ENCODE measurements at places on chromosomes 6 and 20. TPM values are rescaled to one million over a fixed set of nuclear protein-coding genes. Genes with fewer than 3 reads are reported as not detected.
A peak's percentile ranks its signal among the peaks of the same experiment; 100 is the strongest.

SESN1 gene
- total RNA-seq = 20.7 TPM

RAB32 gene
- 54.6 TPM for total RNA-seq

MAFB gene
- 2.8 TPM for total RNA-seq

RAET1E gene
- not detected for total RNA-seq

HMGCLL1 gene
- total RNA-seq = 0.45 TPM

SPATS1 gene
- not detected for total RNA-seq

HAO1 gene
- total RNA-seq = not detected

DLGAP4 gene
- 48.6 TPM for total RNA-seq

DNA sequence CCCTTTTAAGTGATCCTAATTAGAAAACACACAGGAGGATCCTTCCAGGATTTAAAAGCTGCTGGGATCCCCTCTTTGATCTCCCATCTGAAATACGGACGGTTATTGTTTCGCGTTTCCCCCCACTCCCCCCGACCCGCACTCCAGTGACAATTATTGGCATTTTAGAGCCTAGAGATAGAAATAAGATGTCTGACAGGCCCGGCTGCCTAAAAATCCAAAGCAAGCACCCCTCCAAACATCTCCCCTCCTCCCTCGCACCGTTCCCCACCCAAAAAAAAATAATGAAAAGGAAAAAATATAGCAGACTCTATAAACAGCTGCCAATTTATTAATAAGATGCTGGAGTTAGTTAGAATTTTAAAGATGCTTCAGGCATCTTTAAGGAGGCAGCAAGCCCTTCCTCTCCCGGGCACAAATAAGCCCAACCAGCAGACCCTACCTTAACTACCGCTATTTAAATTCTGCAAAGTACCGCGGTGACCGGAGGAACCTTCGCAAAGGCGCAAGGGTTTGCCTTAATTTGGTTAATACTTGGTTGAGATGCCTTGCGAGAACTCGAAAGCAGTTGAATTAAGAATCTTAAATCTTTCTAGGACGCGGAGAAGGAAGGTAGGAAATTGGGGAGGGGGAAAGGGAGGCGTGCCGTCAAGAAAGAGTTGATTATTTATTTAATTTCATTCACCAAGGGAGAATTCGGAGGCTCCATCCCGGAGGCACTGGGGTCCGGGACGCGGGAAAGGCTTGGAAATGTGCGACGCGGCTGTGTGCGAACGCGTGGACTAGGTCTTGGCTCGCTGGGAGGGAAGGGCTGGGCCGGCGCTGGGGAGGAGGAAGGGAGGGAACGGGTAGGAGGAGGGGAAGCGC lies 1.5 kb upstream of the ISM1 start:
- peak overlapping the region; percentile 35 for H3K4me3 ChIP-seq
- H3K4me1 ChIP-seq = peaks cover 7% of the 10 kb centered on the region
- no peak overlapping the region for H3K27ac ChIP-seq

GRCh38 chr20:45044084-45044573 lies 56.8 kb downstream of the KCNS1 start:
- peak; percentile 34 for DNase-seq
- no peaks in the 10 kb centered on the region for H3K4me1 ChIP-seq
- H3K27me3 ChIP-seq = no peaks in the 10 kb centered on the region
- no peak overlapping the region for H3K27ac ChIP-seq
- H3K36me3 ChIP-seq = no peaks in the 10 kb centered on the region
- H3K4me3 ChIP-seq = no peak overlapping the region

GRCh38 chr6:27986928-27987725 lies 30.1 kb downstream of the OR2B6 start:
- no peak for DNase-seq
- no peaks in the 10 kb centered on the region for H3K36me3 ChIP-seq
- H3K27me3 ChIP-seq = no peaks in the 10 kb centered on the region
- H3K4me1 ChIP-seq = no peaks in the 10 kb centered on the region
- H3K27ac ChIP-seq = no peak overlapping the region

GRCh38 chr20:15359056-15359455 lies 1021.6 kb upstream of the FLRT3 start:
- no peaks in the 10 kb centered on the region for H3K36me3 ChIP-seq
- H3K4me1 ChIP-seq = no peaks in the 10 kb centered on the region
- no peaks in the 10 kb centered on the region for H3K27me3 ChIP-seq
- H3K27ac ChIP-seq = no peak overlapping the region
- H3K4me3 ChIP-seq = no peak overlapping the region

DNA sequence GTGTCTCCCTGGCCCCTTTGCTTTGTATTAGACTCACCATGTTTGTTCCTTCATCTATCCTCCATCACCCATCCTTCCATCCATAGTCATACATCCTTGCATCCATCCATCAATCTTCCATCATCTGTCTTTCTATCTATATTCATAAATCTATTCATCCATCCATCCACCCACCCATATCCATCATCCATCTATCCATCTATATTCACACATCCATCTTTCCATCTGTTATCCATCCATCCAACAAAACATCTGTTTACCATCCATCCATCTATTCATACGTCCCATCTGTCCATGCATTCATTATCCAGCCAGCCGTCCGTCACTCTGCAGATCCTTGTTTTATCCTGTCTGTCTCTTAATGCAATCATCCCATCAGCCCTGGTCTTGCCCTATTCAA lies 10.6 kb downstream of the DDR1 start:
- no peak overlapping the region for H3K4me3 ChIP-seq
- DNase-seq = no peak
- H3K4me1 ChIP-seq = no peaks in the 10 kb centered on the region
- H3K27ac ChIP-seq = no peak overlapping the region
- H3K36me3 ChIP-seq = peaks cover 23% of the 10 kb centered on the region

GRCh38 chr6:97917369-97917768 lies 634.4 kb upstream of the MMS22L start:
- no peak overlapping the region for H3K4me3 ChIP-seq
- DNase-seq = no peak
- no peaks in the 10 kb centered on the region for H3K4me1 ChIP-seq
- H3K27me3 ChIP-seq = no peaks in the 10 kb centered on the region

DNA sequence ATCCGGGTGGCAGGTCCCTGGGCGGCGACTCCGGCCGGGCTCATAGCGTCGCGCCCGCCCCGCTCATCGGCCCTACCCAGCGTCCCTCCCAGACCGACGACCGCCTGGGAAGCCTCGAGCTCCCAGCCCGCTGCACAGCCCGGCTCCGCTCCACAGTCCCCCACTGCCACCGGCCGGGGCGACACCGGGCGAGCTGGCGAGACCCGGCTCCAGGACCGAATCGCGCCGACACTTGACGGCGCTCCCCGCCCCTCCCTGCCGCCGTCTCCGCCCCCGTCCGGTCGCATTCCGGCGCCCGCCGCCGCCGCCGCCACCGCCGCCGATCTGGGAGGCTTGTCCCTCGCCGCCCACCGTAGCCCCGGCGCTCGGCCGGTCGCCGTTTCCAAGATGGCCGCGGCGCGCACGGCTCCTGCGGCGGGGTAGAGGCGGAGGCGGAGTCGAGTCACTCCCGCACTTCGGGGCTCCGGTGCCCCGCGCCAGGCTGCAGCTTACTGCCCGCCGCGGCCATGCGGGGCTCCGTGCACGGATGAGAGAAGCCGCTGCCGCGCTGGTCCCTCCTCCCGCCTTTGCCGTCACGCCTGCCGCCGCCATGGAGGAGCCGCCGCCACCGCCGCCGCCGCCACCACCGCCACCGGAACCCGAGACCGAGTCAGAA lies at the start of gene MAP3K4:
MAP3K4 (plus strand) TSS at position 364 of the 655 bp plus-strand sequence; CDS start at position 527, 163 bp downstream.
- DNase-seq = peak; percentile 78
- H3K36me3 ChIP-seq = no peaks in the 10 kb centered on the region
- peak within 1 kb of the TSS; percentile 89 for H3K27ac ChIP-seq
- H3K27me3 ChIP-seq = no peaks in the 10 kb centered on the region

GRCh38 chr6:18596531-18596835 lies 209.3 kb downstream of the RNF144B start:
- no peak for DNase-seq
- H3K27ac ChIP-seq = no peak overlapping the region
- H3K4me3 ChIP-seq = no peak overlapping the region
- H3K4me1 ChIP-seq = no peaks in the 10 kb centered on the region
- no peaks in the 10 kb centered on the region for H3K36me3 ChIP-seq

DNA sequence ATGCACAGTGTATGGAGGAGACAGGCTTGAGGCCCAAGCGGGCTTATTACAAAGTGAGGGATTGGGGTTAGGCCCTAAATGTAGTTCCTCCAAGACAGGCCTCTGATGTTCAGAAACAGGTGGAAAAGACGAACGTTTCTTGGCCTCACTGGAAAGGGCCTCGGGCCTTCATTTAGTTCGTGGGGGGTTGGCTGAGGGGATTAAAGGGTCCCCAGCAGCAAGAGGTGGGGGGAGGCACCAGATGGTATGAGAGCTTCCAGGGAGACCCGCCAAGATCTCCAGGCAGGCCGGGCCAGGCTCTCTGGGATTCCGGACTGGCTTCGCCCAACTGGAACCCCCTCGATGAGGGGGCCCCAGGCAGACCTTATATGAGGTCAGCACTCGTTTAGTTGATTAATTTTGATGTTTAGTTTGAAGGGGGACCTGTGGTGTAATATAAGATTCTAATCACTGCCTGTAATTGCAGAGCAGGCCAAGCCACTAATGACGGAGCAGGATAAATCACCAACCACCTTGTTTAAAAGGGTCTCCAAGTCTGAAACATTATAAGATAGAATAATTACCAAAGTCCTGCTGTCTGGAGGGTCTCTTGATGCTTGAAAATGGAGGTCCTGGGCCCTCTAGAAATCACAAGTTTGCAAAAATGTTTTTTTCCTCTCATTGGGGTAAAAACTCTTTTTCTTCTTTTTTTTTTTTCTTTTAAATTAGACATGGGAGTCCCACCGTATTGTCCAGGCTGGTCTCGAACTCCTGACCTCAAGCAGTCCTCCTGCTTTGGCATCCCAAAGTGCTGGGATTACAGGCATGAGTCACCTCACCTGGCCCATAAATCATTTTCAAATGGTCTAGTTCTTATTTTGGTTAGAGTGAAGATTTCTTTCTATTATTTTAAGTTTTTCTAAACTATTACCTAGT lies 2.2 kb downstream of the HMGA1 start:
- H3K27me3 ChIP-seq = no peaks in the 10 kb centered on the region
- H3K4me3 ChIP-seq = peak overlapping the region; percentile 77
- H3K27ac ChIP-seq = no peak overlapping the region

DNA sequence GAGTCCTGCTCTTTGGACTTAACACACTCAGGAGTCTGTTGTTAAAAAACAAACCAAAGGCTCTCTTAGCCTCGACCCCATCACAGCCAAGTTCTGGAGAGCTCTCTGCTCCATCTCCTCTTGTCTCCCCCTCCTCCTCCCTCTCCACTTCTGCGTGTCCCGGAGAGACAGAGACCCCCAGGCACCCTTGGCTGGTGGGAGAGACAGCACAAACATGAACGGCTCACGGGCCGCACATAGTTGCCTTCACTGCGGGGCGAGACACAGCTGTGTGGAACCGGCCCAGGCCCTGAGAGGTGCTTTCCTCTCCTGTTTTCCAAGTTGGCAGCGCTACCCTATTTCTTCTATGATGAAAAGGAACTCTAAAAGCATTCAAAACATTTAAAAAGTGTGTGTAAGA lies 23.3 kb upstream of the MYT1 start:
- H3K4me1 ChIP-seq = no peaks in the 10 kb centered on the region
- no peaks in the 10 kb centered on the region for H3K27me3 ChIP-seq
- DNase-seq = no peak
- no peaks in the 10 kb centered on the region for H3K36me3 ChIP-seq
- no peak overlapping the region for H3K27ac ChIP-seq

- no peak for DNase-seq
- H3K4me1 ChIP-seq = no peaks in the 10 kb centered on the region
- H3K4me3 ChIP-seq = no peak overlapping the region
- H3K36me3 ChIP-seq = no peaks in the 10 kb centered on the region
- no peaks in the 10 kb centered on the region for H3K27me3 ChIP-seq
- no peak overlapping the region for H3K27ac ChIP-seq
Measured at GRCh38 chr6:72589096-72589495, 32.8 kb upstream of the KCNQ5 start.

- H3K4me1 ChIP-seq = no peaks in the 10 kb centered on the region
- H3K4me3 ChIP-seq = no peak overlapping the region
- no peaks in the 10 kb centered on the region for H3K36me3 ChIP-seq
- H3K27me3 ChIP-seq = peaks cover 14% of the 10 kb centered on the region
- no peak for DNase-seq
Measured at GRCh38 chr6:125741336-125741735, 8.1 kb upstream of the HEY2 start.

GRCh38 chr6:37592085-37592698 lies 92.5 kb upstream of the CCDC167 start:
- no peaks in the 10 kb centered on the region for H3K4me1 ChIP-seq
- DNase-seq = no peak
- no peak overlapping the region for H3K27ac ChIP-seq
- H3K36me3 ChIP-seq = no peaks in the 10 kb centered on the region
- no peak overlapping the region for H3K4me3 ChIP-seq
- no peaks in the 10 kb centered on the region for H3K27me3 ChIP-seq

DNA sequence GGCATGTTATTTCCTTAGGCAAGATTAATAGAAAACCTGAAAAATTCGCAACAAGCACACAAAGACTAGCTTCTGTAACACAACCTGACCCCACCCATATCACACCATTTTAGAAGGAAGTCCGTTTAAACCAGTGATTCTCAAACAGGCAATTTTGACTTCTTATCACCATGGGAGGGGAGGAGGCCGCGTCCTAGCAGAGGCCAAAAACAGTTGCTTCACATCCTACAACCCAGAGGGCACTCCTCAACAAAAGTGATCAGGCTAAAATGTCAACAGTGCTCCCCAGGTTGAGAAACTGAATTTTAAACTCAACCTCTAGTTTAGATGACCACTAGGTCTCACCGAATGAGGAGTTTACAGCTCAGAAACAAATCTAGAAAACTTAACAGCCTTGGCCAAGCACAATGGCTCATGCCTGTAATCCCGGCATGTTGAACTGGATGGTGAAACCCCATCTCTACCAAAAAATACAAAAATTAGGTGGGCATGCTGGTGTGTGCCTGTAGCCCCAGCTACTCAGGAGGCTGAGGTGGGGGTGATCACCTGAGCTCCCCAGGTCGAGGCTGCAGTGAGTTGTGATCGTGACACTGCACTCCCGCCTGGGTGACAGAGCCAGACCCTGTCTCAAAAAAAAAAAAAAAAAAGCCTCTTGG lies 3.4 kb downstream of the SNX5 start:
- peaks cover 13% of the 10 kb centered on the region for H3K4me1 ChIP-seq
- H3K4me3 ChIP-seq = no peak overlapping the region
- H3K36me3 ChIP-seq = no peaks in the 10 kb centered on the region
- DNase-seq = peak; percentile 56

GRCh38 chr20:8117636-8118035 lies 14.4 kb upstream of the PLCB1 start:
- DNase-seq = no peak
- no peaks in the 10 kb centered on the region for H3K27me3 ChIP-seq
- no peaks in the 10 kb centered on the region for H3K4me1 ChIP-seq

GRCh38 chr6:170156448-170157375 lies 134.2 kb downstream of the DLL1 start:
- H3K27me3 ChIP-seq = no peaks in the 10 kb centered on the region
- no peak overlapping the region for H3K4me3 ChIP-seq
- no peak for DNase-seq
- no peaks in the 10 kb centered on the region for H3K36me3 ChIP-seq
- peaks cover 6% of the 10 kb centered on the region for H3K4me1 ChIP-seq

Data from colonic mucosa (tissue), 4 donors.